ENCODE measurements at places on chromosomes 6 and 20.

GRCh38 chr6:42952389-42952788 is 8.2 kb upstream of the GNMT start:
- no peak for DNase-seq

DNA sequence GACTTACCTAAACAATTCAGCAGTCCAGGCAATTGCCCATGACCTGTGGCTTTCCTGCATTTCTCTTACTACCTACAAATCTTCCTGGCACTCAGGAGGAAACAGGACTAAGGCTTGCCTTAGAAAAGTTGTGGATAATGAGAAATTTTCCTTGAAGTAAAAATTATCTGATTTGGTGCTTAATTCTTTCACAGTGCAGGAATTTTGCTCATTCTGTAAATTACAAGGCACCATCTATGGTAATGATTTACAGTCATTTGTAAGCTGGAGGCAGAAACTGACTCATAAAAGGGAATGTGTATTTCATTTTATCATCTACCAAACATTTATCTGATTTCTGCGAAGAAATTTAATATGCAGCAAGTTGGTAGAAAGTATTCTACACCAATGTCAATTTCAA is 211.5 kb upstream of the FKBP1C start:
- no peak for DNase-seq

- no peak for DNase-seq
Measured at GRCh38 chr6:352896-353470, 38.6 kb upstream of the IRF4 start.

GRCh38 chr6:82084324-82084920 is 163.1 kb downstream of the IBTK start:
- DNase-seq, result no peak

DNA sequence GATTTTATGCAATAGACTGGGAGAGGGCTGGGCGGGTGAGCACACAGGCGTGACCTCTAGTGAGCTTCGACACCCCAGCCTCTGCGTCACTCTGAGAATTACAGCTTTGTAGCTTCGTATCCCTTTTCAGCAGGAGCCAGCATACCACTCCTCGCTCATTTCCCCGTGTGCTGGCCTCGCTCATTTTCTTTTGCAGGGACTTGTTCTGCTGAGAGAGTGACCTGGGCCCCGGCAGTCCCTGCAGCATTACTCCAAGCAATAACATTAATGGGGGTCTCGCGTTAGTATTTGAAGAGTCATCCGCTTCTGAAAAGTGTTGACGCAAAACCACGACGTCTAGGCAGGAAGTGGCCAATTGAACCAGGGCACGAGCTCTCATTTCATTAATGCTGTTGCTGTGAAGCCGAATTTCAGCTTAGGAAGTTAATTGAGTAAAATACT is 193.7 kb downstream of the QKI start:
- no peak for DNase-seq

DNA sequence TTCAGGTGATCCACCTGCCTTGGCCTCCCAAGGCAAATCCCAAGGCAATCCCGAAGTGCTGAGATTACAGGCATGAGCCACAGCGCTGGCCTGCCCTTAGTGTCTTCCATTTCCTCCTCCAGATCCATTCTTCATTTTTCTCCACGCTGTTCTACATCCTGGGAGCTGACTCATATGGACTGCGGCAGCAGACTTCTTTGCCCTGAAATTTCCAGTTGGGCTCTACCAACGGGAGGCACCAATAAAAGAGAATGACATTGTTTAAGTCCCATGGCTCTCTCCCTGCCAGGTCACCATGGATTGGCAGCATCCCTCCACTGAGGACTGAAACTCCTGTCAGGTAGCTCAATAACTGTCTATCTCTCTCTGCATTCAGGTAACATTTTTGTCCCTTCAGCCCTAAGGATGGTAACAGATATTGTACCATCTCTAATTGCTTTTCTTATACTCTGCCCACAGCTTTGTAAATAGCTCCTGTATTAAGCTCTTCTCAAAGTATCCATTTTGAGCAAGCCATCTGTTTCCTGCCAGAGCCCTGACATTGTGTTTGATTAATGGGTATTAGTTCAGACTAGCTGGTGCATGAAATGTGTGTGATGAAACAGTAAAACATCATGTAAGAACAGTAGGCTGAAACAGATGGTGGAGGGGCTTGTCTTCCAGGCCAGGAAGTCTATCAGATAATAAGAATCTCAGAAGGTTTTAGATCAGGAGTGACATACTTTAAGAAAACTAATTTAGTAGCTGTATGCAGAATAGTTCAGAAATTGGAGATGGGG is 3.6 kb downstream of the TBCC start:
- DNase-seq, result no peak

DNA sequence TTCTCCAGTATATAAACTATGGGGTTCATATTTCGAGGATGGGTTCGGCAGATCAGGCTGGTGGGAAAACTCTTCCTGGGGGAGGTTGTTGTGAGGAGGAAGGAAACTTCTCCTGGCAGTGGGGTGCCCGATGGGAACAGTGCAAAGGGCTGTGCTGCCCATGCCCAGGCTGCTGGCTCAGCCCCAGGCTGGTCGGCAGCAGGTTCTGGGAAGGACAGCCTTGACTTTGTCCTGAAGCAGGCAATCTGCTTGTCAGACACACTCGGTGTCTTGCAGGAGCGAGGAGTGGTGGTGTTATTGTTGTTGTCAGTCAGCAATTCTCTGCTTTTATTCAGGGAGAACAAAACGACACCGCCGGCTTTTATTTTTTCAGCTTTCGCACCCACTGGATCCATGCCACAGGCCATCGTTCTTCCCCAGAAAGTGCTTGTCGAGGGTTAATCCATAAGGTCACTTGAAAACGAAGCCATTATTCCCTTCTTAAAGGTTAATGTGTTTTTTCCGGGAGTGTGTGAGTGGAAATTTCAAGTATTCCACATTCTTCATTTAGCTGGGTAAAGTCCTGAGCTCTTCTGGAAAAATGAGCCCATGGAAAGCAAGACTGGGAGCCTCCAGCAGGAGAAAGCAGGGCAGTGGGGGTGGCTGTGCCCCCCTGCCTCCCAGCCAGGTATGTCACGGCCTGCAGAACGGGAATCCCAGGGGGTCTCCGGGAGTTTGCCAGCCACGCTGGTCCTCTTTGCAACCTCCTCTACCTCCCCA is 57.0 kb upstream of the STX16 start:
- no peak for DNase-seq

DNA sequence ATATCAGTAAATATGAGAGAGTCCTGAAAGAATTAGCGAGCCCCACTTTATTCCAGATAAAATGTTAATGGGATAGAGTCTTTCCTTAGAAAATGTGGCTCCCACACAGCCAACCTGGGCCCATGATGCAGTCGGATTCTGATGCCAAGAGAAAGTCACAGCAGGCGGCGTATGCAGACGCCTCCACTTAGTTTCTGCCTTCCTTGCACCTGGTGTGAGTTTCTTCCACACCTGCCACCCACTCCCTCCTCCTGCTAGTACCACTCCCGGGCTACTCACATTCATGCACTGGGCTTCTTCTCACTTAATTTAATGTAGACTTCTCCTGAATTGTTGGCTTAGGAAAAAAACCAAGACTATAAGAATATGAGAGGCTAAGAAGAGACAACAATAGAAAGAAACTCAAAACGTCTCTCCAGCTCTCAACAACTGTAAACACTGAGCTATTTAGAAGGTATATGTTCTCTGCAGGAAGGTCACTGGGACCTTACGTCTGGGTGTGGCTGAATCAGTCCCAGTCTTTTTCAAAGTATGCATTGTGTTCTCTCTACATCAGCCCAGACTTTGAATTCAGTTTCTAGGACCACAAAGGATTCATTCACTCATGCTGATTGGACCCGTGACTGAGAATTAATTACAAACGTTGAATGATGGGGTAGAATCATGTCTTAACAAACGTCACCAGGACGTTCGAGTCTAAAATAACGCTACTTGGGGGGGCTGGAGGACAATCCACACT is 70.4 kb downstream of the GCNT2 start:
- DNase-seq, result no peak

DNA sequence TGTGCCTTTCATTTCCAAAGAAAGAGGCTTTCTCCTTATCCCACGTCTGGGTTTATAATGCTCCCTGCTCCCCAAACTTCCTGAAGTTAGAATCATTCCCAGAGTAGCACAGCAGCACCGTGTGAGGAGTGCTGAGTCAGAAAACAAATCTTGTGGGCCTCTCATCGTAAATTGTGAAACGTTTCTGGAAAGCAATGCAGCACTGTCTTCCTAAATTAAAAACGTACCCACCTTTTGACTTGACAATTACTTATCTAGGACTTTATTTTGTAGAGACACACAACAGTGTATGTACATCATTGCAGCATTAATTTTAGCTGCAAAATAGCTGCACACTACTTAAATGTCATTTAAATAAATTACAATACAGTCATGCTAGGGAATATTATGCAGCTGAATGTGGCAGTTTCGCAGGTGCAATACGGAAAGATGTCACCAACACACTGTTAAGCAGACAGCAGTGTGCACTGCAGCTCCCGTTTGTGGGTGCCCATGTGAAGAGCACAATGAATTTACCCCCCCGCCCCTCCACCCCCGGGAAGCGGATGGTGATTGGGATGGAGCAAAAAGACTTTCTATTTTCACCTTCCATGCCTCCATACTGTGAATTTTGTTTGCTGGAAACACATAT is 30.8 kb downstream of the RRBP1 start:
- no peak for DNase-seq

- DNase-seq, result no peak
Measured at GRCh38 chr6:147741389-147741788, 232.9 kb downstream of the SAMD5 start.

DNA sequence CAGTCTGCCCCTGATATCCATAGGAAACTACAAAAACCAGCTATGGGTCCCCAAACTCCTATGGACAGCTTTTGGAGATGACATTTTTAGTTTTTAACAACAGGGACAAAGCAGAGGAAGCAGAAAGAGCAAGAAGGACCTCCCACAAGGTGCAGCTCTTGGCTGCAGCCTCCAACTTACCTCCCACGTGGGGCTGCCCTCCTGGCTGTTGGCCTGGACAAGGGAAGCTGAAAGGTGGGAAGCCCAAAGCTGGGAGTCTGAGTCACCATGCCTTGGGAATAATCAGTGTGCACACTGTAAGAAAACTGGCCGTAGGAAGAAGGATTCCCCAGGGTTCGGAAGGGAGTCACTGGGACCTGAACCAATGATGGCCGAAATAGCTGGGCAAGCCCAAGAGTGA is 51.8 kb upstream of the PAX1 start:
- no peak for DNase-seq

DNA sequence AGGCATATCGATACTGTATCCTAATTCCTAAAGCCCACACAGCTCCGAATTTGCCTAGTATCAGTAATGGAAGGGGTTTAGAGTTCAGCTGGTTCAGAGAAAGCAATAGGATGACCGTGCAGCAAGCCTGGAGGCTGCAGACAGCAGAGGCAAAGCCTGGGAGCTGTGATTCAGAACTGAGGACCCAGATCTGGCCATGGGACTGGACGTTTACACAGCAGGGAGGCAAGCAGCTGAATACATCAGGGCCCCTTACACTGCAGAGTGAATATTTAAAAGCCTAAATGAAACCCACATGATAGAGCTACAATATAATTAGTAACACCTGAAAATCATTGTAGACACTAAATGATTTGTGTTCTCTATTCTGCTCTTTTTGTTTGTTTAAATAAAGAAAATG is 38.0 kb downstream of the ELOVL2 start:
- no peak for DNase-seq

GRCh38 chr6:18664401-18664800 is 277.3 kb downstream of the RNF144B start:
- no peak for DNase-seq

- DNase-seq, result no peak
Measured at GRCh38 chr20:60935971-60936370, 316.1 kb upstream of the CDH4 start.

DNA sequence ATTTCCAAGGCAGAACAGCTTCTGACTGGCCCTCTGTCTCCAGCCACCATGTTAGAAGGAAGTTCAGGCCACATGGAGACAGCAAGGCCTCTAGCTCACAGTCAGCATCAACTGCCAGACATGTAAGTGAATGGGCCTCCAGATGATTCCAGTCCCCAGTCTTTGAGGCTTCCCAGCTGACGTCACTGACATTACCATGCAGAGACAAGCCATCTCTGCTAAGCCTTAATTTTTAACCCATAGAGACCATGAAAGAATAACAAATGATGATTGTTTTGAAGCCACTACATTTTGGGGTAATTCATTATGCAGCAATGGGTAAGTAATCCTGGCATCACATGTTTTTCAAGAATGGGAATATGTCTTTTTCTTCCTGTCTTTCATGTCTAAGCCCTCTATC is 11.3 kb upstream of the DEFB129 start:
- DNase-seq, result no peak

DNA sequence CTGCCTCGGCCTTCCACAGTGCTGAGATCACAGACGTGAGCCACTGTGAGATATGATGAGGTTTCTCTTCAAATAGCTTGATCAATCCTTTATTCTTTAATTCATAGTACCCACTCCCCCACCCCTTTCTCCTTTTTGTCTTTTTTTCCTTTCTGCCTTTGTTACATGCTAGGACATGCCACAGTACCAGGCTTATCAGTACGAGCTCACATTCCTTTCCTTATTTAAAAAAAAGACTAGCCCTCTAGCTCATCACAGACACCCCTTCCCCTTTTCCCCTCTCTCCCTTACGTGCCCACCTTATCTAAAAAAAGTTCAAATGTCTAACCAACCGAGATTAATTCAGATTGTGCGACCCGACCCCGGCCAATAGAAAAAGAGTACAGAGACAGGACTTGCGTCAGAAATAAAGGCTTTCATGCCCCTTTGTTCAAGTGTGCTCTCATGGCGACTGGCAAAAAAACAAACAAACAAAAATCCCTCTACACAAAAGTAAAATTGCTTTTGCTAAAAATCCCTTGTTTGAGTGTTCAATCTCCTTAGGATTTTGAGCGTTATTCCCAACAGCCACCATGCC is 49.2 kb downstream of the MRAP2 start:
- no peak for DNase-seq

DNA sequence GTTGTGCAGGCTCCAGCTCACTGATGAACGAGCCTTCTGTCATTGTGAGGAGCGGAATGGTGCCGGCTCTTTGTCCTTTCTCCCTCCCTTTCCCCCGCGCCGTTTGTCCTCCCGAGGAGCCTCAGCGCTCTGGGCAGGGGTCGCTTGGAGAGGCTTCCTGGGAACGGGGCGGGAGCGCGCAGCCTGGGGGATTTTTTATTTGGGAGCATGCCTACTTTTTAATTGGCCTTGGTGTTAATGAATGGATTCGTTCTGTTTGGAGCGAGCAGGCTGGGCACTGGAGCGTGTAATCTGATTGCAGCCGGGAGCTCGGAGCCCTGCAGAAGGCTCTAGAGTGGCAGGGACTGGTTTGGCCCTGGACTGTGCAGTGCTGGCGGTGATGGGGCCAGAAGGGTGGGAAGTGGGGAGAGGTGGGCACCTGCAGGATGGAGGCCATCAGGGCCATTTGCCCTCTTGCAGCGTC is 118.8 kb downstream of the CDH4 start:
- no peak for DNase-seq

GRCh38 chr6:154852687-154853086 is 119.5 kb downstream of the SCAF8 start:
- no peak for DNase-seq

GRCh38 chr6:31354158-31354863 is 2.7 kb downstream of the HLA-B start:
- no peak for DNase-seq
